NCI-H526 (cell line): ENCODE measurements at places on chromosomes 12 and 14.

GRCh38 chr14:74609721-74610120 lies 2.3 kb downstream of the LTBP2 start:
- DNase-seq = peak; percentile 11

DNA sequence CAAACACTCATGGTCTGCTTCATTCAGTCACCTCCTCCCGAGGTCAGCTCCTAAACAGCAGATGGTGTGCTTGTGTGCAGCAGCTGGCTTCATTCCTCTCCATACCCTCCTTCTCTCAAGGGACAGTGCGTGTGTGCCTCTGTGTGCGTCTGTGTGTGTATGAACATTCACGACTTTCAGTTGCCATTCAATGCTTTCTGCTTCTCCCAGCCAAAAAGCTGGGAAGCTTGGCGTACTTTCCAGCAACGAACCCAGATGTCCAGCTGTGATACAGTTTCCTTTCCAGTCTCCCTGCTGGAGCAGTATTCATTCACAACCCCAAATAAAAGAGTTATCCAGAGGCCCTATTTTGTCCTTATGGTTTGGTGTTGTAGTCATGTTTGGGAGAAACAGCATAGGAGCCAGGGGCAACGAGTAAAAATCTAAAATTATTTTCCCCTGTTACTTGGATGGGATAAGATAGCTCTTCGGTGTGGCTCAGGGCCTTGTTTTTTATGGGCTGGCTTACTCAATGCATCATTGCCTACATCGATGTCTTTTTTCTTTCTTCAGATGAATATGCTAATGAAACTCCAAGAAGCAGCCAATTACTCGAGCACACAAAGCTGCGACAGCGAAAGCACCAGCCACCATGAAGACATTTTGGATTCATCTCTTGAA lies 379.3 kb downstream of the NAV3 start:
- no peak for DNase-seq

DNA sequence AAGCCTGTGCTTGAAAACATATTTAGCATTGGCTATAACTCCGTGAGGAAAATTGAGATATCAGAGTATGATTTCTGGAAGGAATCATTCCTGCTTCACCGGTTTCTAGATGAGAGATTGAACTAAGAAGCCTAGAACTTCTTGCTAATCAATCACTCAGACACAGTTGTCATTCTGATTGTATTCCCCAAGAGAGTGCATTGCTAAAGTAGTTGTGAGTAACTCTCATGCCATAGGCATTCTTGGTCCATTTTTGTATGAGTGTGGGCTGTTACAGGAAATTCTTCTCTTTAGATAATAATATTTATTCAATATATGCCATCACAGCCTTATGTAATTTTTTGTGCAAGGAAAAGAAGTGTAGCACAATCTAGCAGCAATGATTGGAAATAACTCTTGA lies 893.3 kb upstream of the MDGA2 start:
- no peak for DNase-seq

DNA sequence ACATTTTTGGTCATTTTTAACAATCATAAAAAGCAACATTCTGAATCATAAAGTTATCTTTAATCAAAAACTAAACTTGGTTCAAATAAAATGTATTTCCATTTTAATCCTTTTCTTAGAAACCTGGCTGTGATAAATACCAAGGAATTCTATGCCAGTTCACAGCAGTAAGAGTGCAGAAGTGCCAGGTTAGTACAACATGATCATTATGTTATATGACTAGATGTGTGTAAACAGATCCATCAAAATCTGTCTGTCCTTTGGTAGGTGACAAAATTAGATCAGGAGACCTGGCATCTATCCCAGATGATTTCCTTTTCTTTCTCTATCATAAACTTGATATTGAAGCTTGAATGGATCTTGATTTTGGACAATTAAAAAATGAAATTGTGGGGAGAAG lies 200.6 kb upstream of the STXBP6 start:
- DNase-seq = no peak

- DNase-seq = no peak
Measured at GRCh38 chr12:5789469-5789968, 155.5 kb downstream of the ANO2 start.

- no peak for DNase-seq
Measured at GRCh38 chr12:105522166-105522825, 191.8 kb downstream of the C12orf75 start.

DNA sequence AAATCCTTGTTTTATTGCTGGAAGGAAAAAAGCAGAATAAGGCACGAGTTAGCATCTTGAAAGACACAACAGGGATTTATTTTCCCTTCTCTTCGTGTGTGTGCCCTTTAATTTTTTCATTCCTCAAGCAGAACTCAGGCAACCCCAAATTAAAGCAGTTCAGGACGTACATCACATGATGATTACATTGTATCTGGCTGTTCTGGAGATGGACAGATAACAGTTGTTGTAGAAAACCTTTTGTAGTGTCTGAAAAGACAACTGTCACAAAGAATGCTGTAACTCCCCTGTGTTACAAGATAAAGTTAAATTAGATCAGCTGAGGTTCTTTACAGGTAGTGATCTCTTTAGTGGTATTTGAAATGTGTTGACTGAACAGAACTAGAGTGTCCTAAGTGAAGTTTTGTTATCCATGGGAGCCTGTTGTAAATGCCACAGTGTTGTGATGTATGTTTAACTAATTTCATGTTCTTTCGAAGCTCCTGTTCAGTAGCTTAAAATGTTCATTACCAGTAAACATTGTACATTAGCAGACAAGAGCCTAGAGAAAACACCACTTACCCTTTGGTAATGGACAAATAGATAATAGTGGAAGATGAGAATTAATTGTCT lies 58.5 kb downstream of the TMTC2 start:
- no peak for DNase-seq

DNA sequence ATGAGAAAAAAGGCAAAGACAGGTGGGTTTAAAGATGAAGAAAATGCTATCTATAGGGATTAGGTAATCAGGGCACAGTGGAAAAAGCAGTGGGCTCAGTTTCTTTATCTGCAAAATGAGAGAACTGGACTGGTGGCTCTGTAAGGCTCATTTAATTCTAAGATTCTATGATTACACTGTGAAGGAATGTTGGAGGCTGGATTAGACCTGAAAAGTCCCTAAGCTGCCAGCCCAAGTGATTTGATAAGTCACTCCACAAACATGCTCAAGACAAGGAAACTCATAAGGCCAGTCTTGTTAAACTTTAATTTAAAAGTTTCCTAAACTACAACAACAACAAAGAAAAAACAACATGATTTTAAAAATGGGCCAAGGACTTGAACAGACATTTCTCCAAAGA lies 75.1 kb downstream of the DCAF5 start:
- DNase-seq = no peak

- no peak for DNase-seq
Measured at GRCh38 chr14:56814519-56814959, 4.3 kb upstream of the OTX2 start.

GRCh38 chr12:57008178-57008577 lies 1.8 kb upstream of the ZBTB39 start:
- DNase-seq = peak; percentile 72

GRCh38 chr14:51248016-51248987 lies 8.3 kb downstream of the TMX1 start:
- DNase-seq = no peak
